Left renal cortex interstitium (tissue), 4 donors: ENCODE measurements at places on chromosomes 5 and 9. TPM values are rescaled to one million over a fixed set of nuclear protein-coding genes. Genes with fewer than 3 reads are reported as not detected.

Gene TMEM8B
- polyA plus RNA-seq: 29.7 TPM

Gene PLPPR1
- 20.0 TPM for polyA plus RNA-seq

Gene MEIKIN
- not detected for polyA plus RNA-seq

Gene SPATA31E1
- polyA plus RNA-seq: not detected

Gene MYORG
- polyA plus RNA-seq: 10.2 TPM

Gene CARTPT
- polyA plus RNA-seq: 0.11 TPM

Gene CHSY3
- 5.6 TPM for polyA plus RNA-seq

Gene PRLR
- 39.0 TPM for polyA plus RNA-seq

Gene NUTM2F
- not detected for polyA plus RNA-seq

Gene PCDHGA7
- 2.5 TPM for polyA plus RNA-seq

Gene BSPRY
- 9.3 TPM for polyA plus RNA-seq

Gene PCDH12
- polyA plus RNA-seq: 17.3 TPM

Gene GDNF
- 23.6 TPM for polyA plus RNA-seq

Gene ORM2
- 0.73 TPM for polyA plus RNA-seq

Gene SMARCA2
- polyA plus RNA-seq: 89.4 TPM

Gene SSNA1
- 44.5 TPM for polyA plus RNA-seq
